Ascending aorta (tissue), 2 donors: ENCODE measurements at places on chromosomes 5 and 9.
A peak's percentile ranks its signal among the peaks of the same experiment; 100 is the strongest.

DNA sequence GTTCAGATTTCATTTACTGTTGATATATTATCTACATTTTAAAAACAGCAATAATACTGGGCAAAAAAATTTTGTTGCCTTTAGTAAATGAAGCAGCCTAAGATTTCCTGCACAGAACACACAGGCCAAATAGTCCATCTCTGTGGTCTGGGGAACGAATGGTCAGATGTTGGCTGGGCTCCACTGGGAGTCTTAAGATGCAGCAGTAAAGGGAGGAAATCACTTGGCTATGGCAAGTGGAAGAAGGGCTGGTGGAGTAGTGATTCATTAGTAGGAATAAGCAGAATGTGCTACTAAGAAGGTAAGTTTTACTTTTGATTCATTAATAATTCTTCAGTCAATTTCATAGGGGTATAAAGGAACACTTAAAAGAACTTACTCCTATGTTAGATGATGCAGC, 91.1 kb upstream of the ARRDC3 start:
- H3K4me3 ChIP-seq = no peak overlapping the region
- no peaks in the 10 kb centered on the region for H3K4me1 ChIP-seq
- no peaks in the 10 kb centered on the region for H3K27me3 ChIP-seq
- no peak overlapping the region for H3K27ac ChIP-seq

- DNase-seq = no peak
- no peaks in the 10 kb centered on the region for H3K4me1 ChIP-seq
- H3K36me3 ChIP-seq = no peaks in the 10 kb centered on the region
Measured at GRCh38 chr9:74447451-74448193, 49.5 kb upstream of the RORB start.

- no peak overlapping the region for H3K27ac ChIP-seq
- no peaks in the 10 kb centered on the region for H3K27me3 ChIP-seq
- H3K4me3 ChIP-seq = no peak overlapping the region
- no peaks in the 10 kb centered on the region for H3K36me3 ChIP-seq
- no peaks in the 10 kb centered on the region for H3K4me1 ChIP-seq
Measured at GRCh38 chr5:51657340-51658240, 274.3 kb downstream of the ISL1 start.

GRCh38 chr5:124949862-124950261, 203.4 kb upstream of the ZNF608 start:
- H3K27me3 ChIP-seq = no peaks in the 10 kb centered on the region
- H3K4me1 ChIP-seq = no peaks in the 10 kb centered on the region
- H3K36me3 ChIP-seq = no peaks in the 10 kb centered on the region
- H3K4me3 ChIP-seq = no peak overlapping the region

DNA sequence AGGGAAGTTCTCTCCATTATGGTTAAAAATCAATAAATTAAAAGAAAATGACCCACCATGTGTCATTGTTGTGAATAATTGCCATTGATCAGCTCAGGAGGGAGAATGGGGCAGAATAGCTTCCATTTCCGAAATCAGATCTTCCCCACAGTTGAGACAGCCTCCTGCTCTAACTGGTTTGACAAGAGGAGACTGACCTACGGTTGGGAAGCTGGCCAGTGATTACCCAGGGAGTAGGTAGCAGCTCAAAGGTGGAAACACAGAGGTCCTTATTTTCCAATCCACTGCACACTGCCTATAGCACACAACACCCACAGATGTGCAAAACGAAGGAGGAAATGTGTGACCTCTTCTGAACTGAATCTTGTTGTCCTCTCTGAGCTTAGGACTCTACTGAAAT, 69.0 kb upstream of the DAPK1 start:
- no peak for DNase-seq
- H3K36me3 ChIP-seq = no peaks in the 10 kb centered on the region
- no peak overlapping the region for H3K4me3 ChIP-seq
- H3K27me3 ChIP-seq = no peaks in the 10 kb centered on the region
- no peak overlapping the region for H3K27ac ChIP-seq
- no peaks in the 10 kb centered on the region for H3K4me1 ChIP-seq

- no peak overlapping the region for H3K4me3 ChIP-seq
- no peaks in the 10 kb centered on the region for H3K27me3 ChIP-seq
- peaks cover 14% of the 10 kb centered on the region for H3K36me3 ChIP-seq
- no peaks in the 10 kb centered on the region for H3K4me1 ChIP-seq
Measured at GRCh38 chr5:160096178-160096577, 23.1 kb downstream of the PWWP2A start.

- peak overlapping the region; percentile 83 for H3K27ac ChIP-seq
- H3K27me3 ChIP-seq = no peaks in the 10 kb centered on the region
- H3K4me3 ChIP-seq = no peak overlapping the region
Measured at GRCh38 chr5:139120521-139120920, 77.6 kb downstream of the SIL1 start.
